ENCODE measurements at places on chromosomes 11 and 22.

- DNase-seq, result no peak
Observed at GRCh38 chr11:109870297-109870696, 222.9 kb upstream of the ZC3H12C start.

DNA sequence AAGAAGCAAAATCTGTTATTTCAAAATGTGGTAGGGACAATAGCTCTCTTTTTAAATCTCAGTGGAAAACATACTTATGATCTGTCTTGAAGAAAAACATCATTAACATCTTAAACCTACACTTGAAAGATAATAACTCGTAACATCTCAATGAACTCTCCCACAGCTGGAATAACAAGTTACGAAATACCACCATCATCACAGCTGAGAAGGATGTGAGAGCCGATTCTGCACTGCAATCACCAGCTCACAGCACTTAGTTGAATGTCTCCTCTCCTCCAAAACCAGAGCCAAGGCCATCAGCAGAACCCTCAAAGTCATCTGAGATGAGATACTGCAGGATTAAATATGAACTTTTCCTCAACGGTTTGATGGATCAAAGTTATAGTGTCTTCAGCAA, 124.3 kb downstream of the ARHGAP20 start:
- DNase-seq, result no peak

DNA sequence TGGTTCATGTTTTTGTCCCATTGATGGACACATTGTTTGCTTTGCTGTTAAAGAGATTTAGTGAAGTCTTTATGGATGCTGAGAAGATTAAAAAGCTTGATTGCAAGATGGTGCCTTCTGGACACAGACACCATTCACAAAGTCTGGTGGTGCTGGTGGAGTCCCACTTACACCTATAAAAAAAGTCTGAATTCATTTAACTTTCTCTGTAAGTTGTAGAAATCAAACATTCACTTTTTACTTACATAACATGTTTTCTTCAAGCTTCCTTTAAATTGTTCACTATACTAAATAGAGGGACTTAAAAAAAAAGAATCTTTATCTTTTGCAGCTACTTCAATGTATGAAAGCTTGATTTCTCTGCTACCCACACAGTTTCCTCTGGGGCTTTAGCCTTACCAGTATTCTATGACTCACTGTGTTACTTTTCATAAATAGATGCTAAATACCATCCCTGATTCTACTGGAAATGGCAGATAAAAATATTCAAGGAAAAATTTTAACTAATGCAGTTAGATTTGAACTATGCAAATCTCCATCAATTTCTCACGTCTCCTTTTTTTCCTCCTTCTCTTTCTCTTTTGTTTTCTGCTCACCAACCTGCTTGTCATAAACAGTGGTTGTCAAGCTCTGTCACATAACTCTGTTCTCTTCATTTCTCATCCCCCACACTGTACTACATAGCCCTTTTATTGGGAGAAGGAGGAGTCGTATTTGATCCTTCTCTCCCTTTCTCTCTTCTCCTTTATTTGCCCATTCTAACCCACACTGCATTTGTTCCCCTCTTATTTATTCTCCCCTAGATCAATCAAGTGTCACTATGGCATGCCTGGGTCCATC, 89.7 kb downstream of the FAM76B start:
- no peak for DNase-seq

DNA sequence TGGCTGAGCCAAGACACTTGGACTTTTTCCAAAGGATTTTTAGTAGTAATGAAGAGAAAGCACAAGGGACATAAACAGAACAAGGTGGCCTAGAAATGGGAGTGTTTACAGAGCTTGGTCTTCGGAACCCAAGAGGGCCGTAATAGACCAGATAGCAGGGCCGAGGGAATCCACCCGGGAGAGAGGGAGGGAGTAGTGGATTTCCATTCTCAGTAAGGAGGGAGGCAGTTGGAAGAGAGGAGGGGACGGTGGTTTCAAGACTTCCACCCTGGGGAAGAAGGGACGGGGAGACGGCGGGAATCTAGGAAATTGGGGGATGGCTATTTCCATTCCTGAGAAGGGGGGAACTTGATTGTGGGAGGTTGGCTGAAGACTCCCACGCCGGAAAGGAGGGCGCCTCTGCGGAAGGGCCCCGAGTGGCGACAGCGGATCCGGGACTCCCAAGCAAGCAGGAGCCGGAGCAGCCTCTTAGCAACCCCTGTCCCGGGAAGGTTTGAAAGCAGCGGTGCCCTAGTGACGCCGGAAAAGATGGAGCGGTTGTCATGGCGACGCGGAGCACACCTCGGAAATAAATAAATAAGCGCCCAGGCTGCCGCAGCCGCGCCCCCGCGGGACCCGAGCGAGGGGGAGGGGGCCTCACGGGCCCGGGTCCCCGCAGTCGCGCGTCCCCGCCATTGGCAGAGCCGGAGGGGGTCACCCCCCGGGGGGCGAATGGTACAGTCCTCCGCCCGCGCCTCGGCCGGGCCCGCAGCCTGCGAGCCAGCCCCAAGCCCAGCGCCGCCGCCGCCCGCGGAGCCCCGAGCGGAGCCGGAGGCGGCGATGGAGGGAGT, 31.6 kb downstream of the EIF3F start:
- DNase-seq, result peak; percentile 54

GRCh38 chr11:134356656-134357544, 25.1 kb downstream of the GLB1L2 start:
- no peak for DNase-seq

- DNase-seq, result no peak
Observed at GRCh38 chr11:60951606-60951903, 421 bp downstream of the SLC15A3 start.

DNA sequence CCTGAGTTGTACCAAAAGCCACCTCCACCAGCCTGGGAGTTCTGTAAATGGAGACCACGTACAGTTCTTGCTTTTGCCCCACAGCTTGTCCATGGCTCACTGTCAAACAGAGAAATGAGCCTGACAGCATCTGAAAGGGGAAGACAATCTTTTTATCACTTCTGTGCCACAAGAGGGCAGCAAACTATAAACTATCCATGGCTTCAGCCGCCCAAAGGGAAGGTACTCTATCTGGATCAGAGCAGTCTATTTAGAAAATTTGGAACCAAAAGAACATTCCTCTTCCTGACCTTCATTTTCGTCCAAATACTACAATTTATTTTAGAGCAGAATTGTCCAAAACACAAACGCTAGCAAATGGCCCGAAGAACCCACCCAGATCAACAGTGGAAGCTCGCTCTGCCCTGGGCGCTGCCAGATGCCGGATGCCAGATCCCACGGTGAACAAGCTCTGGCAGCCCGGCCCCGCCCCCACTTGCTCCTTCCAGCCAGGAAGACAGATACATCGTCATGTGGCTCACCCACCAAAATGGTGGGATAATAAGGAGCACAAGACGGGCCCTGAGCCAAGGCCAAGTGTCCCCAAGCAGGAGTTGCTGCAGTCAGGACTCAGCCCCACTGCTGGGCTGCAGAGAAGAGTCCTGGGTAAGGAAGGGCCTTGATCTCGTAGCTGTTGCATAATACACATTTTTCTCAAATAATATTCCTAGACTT, 23.9 kb upstream of the SCGB1A1 start:
- DNase-seq, result peak; percentile 50

DNA sequence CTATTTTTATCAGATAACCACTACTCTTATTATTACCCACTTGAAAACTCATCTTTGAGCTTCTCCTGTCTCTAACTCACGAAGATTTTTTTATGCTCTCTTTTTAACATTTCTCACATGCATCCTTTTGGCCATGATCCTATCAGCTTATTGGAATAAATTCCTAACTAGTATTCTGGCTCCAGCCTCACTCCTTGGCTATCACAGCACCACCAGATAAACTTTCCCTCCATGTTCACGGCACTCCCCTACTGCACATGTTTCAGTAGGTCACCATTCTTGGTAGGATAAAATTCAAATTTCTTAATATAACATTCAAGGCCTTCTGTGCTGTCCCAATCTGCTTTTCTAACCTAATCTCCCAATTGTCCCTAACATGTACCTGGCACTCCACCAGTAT, 186.6 kb upstream of the UBASH3B start:
- DNase-seq, result no peak

DNA sequence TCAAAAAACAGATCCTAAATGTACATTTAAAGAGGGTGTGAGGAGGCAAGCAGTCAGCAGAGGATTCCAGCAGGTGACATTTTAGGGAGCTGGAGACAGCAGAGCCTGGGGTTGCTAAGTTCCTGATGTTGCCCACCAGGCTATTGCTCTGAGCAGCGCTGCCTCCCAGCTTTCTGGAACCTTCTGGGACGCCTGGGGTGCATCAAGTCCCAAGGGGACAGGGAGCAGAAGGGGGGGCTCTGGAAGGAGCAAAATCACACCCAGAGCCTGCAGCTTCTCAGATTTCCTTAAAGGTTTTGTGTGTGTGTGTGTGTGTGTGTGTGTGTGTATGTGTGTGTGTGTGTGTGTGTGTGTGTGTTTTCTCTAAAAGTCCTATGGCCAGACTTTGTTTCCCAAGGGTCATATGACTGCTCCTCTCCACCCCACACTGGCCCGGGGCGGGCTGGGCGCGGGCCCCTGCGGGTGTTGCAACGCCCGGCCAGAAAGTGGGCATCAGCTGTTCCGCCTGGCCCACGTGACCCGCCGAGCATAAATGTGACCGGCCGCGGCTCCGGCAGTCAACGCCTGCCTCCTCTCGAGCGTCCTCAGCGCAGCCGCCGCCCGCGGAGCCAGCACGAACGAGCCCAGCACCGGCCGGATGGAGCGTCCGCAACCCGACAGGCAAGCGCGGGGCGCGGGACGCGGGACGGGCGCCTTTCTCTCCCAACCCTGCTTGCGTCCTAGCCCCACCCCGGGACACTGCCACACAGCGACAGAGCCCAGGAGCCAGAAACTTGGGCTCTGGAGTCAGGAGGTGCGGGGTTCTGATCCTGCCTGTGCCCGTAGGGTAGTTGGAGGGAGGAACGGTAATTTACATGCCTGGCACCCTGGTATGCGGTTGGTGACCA, at the start of gene HMOX1:
HMOX1 (plus strand) TSS at position 560 of the 887 bp plus-strand sequence; CDS start at position 638, 78 bp downstream.
- peak; percentile 58 for DNase-seq

GRCh38 chr11:117204283-117205080, 5.3 kb downstream of the TAGLN start:
- DNase-seq, result no peak

DNA sequence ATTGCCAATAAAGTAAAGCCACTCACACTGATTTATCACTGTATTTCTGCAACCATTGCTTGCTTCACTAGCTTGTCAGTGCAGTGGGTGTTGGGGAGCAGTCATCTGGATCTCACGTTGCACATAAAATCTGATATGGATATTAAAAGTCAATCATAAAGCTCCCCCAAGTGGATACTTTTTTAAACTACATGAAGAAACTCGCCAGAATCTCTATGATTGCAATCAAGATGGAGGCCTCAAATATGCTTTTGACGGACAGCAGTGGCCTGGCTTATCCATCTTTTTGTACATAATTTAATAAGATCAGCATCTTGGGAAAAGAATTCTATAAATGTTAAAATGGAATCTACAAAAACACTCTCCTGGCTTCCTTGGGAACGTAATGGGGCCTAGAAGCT, 137.7 kb downstream of the WT1 start:
- DNase-seq, result no peak
